Renal cortical epithelial cell (primary cell): ENCODE measurements at places on chromosomes 7 and 10. TPM values are rescaled to one million over a fixed set of nuclear protein-coding genes. Genes with fewer than 3 reads are reported as not detected.

- no peak for DNase-seq
These were observed 33.9 kb downstream of the MYL10 start for GRCh38 chr7:101595246-101595645.

- DNase-seq, result no peak
These were observed 68.4 kb upstream of the PRPS1L1 start for GRCh38 chr7:18096087-18096486.

SH2D4B gene
- total RNA-seq, result under 0.01 TPM in 1 of 2 replicates, not detected in the other

DLX6 gene
- not detected in 2 replicates for total RNA-seq

RPA3 gene
- 22.2 and 49.5 TPM in 2 replicates for total RNA-seq

- DNase-seq, result no peak
These were observed 11.8 kb downstream of the NANOS1 start for GRCh38 chr10:119041326-119041725.

CASTOR2 gene
- 4.5 and 40.5 TPM in 2 replicates for total RNA-seq
